Cerebellar nuclear complex (tissue), 1 donor: ENCODE measurements at places on chromosomes 1 and 21.

GRCh38 chr1:226948996-226949395 lies 8.9 kb downstream of the COQ8A start:
- no peak for DNase-seq

- DNase-seq: no peak
These were observed 16.9 kb downstream of the STUM start for GRCh38 chr1:226565476-226565875.

GRCh38 chr21:41361786-41362604 lies at the start of gene MX2:
MX2 (plus strand) TSS chr21:41362027; CDS start chr21:41376907, 14,880 bp downstream.
- no peak for DNase-seq

- DNase-seq: no peak
These were observed 8.1 kb upstream of the TNFRSF4 start for GRCh38 chr1:1221887-1222574.

GRCh38 chr1:225863167-225863566 lies 19.0 kb downstream of the TMEM63A start:
- DNase-seq: no peak

DNA sequence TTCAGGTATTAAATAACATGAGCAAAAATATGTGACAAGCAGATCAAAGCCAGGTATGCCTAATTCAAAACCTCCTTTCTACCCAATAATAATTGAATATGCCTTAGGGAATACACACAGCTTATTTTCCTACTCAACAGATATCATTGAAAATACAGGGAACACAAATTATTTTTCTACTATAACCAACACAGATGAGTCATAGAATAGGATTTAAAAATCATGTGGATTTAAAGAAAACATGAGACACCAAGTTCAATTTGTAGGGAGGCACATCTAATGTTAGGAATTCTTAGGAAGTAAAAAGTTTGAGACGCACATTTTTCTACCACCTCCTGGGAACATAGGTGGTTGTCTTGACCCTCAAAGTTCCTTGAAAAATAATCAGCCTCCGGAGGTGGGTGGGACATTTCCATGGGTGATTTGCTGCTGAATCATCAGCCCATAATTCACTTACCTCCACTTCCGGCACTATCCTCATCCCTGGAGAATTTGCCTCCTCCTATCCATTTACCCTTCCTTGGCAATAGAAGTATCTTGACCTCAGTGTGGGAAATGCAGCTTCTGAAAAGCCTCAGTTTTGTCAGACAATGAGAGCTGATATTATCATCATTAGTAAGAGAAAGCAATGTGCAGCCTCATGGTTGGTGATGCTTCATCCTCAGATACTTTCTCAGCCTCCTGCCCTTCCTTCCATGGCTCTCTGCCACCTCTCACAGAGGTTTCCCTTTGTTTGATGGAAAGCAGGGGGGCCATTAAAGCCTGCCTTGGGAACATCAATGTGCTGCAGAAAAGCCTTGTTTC lies 33.5 kb upstream of the RGS4 start:
- no peak for DNase-seq

GRCh38 chr1:70818401-70818800 lies 229.2 kb downstream of the PTGER3 start:
- no peak for DNase-seq

- no peak for DNase-seq
These were observed 31.1 kb upstream of the UAP1 start for GRCh38 chr1:162530307-162530987.
